ENCODE measurements at places on chromosomes 1 and 21. TPM values are rescaled to one million over a fixed set of nuclear protein-coding genes. Genes with fewer than 3 reads are reported as not detected.

MCOLN2 gene
- total RNA-seq, result 2.5 TPM

LIX1L gene
- total RNA-seq, result 32.5 TPM

EPS8L3 gene
- total RNA-seq, result not detected

NCMAP gene
- total RNA-seq, result 0.80 TPM

WNT4 gene
- 0.07 TPM for total RNA-seq

ZNF593 gene
- 89.3 TPM for total RNA-seq

CD48 gene
- total RNA-seq, result not detected

OPTC gene
- total RNA-seq, result not detected

Data from epithelial cell of proximal tubule (primary cell).